GM12878 (cell line): ENCODE measurements at places on chromosomes 1 and 21. TPM values are rescaled to one million over a fixed set of nuclear protein-coding genes. Genes with fewer than 3 reads are reported as not detected.

Gene TTC39A
- 1.5 and 3.5 TPM in 2 replicates for total RNA-seq

Gene NT5C1A
- 0.61 and 0.77 TPM in 2 replicates for total RNA-seq

Gene SYT2
- total RNA-seq = not detected in 2 replicates

Gene TRIM63
- total RNA-seq = not detected in 2 replicates

GRCh38 chr1:98931128-98931835, 73.4 kb downstream of the PLPPR5 start:
- DNase-seq = no peak

- DNase-seq = no peak
These were observed 35.3 kb upstream of the FCER1A start for GRCh38 chr1:159266832-159267231.

DNA sequence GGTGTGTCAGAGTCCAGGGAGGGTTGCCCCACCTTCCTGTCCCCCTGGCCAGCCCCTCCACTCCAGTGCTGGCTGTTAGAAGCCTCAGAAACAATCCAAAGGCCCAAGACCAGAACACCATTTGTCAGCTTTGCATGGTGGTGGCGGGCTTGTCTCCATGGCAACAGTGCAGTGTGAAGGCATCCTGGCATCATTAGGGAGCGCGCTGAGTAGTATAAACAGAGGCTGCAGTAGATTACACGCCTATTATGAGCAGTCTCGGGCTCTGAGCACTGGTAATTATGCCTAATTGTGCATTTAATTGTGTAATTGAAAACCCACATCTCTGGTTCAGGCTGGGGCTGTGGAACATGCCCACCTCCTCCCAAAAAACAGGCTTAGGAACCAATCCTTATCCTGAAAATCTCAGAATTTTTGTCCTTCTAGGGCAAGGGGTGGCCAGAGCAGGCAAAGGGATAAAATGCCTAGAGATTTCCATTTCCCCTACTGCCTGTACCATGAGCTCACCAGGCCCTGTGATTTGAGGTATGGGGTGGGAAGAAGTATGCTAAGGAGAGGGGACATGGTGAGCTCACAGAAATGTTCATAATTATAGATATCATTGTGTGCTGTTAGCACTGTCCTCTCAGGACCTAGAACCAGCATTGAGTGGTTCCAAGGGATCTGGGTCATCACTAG, 11.7 kb downstream of the NKAIN1 start:
- DNase-seq = no peak

DNA sequence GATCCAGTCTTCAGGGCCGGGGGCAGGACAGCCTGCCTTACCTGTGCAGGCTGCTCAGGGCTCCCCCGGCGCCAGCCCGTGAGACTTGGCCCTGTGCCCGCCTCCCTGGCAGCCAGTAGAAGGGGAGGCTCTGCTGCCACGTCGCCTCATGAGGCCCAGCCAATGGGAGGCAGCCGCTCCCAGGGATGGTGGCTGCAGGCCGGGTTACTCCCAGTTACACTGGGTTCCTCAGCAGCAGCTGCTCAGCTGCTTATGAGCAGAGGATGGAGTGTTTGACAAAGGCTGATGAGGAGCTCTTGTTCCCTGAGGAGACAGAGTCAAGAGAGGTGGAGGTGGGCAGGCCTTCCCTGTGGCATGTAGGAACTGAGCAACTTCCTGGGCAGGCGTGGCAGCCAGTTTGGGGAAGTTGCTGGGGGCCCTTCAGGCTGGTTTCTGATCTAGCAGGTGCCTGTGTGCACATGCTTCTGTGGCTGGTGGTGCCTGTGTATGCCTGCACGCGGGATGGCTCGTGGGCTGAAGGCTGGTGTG, 5.5 kb downstream of the MFSD2A start:
- DNase-seq = peak; percentile 58

GRCh38 chr1:57553666-57554065, 129.8 kb upstream of the DAB1 start:
- DNase-seq = no peak

DNA sequence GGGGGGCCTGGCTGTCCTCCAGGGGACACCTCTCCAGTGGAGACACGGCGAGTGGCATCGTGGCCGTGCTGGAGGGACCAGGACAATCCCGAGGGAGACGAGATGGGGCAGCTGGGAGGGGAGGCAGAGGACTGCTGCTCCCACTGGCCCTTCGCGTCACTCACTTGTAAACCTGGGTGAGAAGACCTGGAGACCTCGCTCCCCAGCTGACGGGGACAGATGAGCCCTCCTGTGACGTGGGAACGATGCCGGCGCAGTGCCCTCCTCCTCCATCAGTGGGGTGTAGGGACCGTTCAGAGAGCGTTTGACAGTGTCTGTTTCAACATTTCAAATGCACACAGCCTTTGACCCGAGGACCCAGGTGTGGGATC, 4.6 kb downstream of the SPATC1L start:
- no peak for DNase-seq

- no peak for DNase-seq
These were observed 40.8 kb downstream of the RGL1 start for GRCh38 chr1:183845681-183846080.
